ENCODE measurements at places on chromosomes 13 and 19.

GRCh38 chr19:12733369-12734214 lies 892 bp downstream of the TRIR start:
- DNase-seq: no peak

DNA sequence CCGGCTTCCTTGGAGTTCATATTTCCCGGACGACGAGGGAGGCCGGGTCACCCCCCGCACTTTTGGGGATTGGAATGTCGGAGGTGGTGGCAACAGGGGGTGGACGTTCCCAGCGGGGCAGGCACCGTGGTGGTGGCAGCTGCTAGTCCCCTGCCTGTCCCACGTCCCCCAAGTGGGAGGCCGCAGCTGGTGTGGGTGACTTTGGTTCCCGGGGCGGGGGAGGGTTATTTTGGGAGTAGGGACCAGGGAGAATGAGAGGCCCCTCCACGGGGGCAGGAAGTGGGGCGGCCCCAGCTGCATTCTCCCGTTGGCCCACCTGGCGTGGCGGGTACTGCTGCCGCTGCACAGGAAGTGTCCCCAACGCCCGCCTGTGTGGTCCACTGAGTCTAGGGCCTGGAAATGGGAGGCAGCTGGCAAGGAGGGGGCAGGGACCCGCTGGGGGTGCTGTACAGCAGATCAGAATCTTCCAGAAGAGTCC lies 11.1 kb upstream of the PLIN3 start:
- DNase-seq: no peak

- DNase-seq: no peak
These were observed 324.8 kb upstream of the PCDH9 start for GRCh38 chr13:67554746-67555452.

GRCh38 chr19:29622166-29623070 lies 16.3 kb downstream of the POP4 start:
- no peak for DNase-seq

DNA sequence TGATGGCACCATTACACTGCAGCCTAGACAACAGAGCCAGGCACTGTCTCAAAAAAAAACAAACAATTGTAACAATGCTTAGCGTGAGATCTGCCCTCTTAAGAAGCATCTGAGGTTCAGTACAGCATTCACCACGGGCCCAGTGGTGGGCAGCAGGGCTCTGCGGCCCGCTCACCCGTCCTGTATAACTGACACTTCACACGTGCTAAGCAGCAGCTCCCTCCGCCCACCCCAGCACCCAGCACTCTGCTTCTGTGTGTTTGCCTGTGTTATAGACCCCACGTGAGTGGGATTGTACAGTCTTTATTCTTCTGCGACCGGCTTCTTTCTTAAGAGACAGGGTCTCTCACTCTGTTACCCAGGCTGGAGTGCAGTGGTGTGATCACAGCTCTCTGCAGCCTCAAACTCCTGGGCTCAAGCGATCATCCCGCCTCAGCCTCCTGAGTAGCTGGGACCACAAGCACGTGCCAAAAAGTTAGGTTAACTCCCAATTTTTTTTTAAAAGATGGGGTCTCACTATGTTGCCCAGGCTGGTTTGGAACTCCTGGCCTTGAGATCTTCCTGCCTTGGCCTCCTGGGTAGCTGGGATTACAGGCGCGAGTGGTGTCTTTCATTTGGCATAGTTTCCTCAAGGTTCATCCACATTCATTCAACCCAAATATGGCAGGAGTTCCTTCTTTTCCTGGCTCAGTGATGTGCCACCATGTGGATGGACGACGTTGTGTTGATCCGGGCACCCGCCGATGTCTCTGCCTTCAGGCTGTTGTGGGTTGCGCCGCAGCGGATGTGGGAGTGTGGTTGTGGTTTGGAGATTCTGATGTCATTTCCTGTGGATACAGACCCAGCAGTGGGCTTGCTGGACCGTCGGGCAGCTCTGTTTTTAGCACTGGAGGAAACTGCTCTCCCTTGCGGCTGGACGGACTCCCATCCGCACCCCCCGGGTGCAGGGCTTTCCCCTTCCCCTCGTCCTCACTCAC lies 170.0 kb downstream of the KDM4B start:
- DNase-seq: peak; percentile 64

DNA sequence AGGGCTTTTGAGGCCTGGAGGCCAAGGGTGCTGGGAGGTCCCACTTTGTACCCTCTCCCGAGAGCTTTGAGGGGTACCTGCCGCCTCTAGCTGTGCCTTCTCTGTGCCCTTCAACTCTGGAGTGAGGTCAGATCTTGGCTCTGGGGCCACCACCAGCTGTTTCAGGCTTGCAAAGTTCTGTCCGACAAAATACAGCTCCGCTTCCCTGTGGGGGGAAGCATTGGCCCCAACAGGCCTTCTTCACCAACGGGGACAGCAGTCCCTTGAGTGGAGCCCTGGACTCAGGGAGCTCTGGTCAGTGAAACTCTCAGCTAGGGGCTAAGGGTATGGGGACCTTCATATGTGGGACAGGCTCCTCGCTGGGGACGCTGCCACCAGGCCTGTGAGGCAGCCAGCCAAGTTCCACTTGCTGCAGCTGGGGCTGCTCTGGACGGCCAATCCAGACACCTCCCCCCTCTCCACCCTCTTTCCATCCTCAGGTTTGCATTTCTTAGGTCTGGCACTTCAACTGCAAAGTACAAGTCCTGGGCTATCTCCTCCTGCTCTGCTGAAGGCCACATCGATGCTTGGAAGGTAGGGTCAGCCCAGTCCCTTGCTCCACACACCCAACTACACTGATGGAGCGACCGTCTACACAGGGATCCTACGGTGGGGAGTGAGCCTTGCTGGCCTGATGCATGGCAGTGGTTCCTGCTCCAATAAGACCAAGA lies 46.8 kb downstream of the C13orf46 start:
- DNase-seq: no peak

DNA sequence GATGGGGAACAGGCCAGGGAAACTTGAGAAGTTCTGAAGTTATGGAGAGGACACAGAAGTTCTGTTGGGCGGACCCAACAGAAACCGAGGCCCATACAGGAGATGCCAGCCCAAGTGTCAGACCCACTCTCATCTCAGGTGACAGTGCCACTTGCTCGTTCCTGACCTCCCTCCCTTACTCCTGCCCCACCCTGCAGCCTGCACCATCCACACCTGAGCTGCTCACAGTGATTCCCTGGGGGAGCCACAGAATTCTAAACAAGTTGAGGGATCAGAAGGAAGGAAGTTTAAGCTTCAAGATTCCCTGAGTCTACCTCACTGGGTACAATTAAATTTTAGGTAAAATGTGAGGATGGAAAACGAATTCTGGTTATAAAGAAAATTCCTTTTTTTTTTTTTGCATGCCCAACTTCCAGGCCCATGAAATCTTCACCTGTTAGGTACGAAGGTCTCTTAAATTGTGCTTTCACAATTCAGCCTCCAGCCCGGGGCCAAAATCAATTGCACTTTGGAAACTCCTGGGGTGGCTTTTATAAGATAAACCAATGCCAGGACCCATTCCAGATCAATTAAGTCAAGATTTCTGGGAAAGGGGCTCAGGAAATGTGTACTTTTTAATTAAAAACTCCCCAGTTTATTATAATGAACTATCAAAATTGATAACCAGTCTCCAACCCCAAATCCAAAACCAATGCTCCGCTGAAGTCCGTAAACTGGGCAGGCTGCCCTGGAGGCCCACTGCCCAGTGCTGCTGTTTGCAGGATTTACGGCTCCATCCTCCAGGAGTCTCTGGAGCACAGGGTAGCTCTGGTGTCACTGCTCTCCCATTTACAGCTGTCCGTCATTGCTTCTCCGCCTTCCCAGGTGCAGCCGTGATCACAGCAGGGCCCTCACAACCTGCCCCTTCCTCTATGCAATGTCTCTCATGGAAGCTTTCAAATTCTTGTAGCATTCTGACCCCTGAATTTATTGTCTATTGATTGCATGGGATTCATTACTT lies 643.5 kb downstream of the UQCRFS1 start:
- no peak for DNase-seq

GRCh38 chr13:75870397-75870903 lies 234.3 kb downstream of the LMO7 start:
- DNase-seq: no peak

DNA sequence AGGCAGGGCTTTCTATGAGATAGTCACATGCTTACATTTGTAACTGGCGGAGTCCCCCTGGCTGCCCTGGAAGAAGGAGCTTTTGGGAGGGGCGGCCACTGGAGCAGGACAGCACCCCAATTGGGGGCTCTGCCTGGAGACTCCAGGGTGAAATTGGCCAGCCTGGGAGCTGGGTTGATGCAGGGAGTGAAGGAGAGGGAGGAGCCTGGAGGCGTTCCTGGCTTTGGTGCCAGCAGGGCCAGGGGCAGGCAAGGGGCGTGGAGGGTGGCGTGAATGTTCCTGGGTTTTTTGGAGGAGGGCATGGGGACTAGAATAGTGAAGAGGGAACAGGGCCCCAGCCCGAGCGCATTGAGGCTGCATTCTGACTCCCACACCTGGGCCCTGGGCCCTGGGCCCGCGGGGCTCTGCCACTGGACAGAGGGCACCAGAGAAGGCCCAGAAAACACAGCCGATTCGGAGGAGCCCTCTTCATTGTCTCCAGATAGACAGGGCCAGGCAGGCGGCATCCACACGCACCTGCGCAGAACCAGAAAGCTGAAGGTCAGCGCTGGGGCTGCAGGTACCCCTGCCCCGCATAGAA lies 29.5 kb downstream of the COMP start:
- DNase-seq: no peak

- DNase-seq: no peak
These were observed 81.3 kb downstream of the SLC7A1 start for GRCh38 chr13:29513981-29514719.

- DNase-seq: no peak
These were observed 9.3 kb upstream of the CEACAM3 start for GRCh38 chr19:41787055-41787454.

- no peak for DNase-seq
These were observed 24.0 kb downstream of the FGF9 start for GRCh38 chr13:21694831-21695230.

DNA sequence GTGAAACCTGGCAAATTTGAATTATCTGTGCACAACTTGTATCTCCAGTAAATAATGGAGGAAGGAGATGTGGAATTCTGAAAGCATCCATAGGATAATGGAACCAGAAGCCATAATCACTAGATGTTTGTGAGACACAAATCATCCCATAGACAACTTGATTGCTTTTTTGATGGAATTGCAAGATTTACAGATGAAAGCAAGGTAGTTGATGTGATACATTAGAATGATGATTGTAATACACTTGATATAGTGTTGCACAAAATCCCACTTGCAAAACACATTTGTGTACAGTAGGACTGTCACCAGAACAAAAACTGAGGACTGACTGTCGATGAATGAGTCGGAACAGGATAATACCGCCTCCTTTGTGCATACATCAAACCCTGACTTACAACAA lies 178.3 kb downstream of the IRS2 start:
- no peak for DNase-seq

DNA sequence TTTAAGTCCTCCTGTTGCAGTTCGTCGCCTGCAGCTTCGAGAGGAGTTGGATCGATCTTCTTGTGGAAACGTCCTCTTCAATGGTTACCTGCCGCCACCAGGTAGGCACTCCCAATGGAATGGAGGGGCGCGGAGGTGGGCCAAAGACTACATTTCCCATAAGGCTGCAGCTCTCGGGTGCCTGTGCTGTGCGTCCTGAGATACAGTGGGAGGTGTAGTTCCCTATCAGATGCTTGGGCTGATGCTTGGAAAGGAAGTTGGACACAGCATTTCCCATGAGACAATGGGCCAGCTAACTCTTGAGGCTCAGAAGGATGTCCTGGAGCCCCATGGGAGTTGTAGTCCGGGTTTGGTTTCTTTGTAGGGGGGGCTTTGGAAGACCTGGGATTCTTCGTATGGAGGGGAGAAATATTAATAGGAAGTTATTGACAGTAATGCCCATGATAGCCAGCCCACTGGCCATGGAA lies 1.8 kb downstream of the SHKBP1 start:
- DNase-seq: no peak

DNA sequence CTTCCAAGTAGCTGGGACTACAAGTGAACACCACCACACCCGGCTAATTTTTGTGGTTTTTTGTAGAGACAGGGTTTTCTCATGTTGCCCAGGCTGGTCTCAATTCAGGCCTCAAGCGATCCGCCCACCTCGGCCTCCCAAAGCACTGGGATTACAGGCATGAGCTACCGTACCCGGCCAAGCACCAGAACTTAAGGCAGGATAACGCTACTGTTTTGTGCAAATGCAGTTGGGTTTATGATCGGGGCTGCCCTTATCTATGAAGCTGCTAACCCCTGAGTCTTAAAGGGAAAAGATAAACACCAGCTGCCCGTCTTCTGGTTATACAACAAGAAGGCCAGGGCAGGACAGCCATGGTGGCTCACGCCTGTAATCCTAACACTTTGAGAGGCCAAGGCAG lies 12.6 kb upstream of the TM6SF2 start:
- DNase-seq: no peak

DNA sequence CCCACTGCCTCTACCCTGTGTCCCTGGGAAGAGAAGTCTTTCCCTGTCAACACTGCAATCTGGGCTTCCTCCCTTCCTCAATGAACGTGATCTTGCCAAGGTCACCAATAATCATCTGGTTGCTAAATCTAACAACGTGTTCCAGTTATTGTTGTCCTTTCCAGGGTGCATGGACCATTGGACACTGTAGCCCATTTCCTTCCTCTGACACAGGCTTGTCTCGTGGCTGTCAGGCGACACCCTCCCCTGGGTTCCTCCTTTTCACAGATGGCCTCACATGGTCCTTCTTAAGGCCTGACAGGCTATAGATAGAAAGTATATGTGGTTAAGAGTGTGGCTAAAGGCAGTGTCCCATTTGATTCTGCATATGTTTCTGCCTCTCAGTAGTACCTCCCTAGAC lies 67.7 kb upstream of the STARD13 start:
- DNase-seq: no peak

- DNase-seq: no peak
These were observed 60.0 kb downstream of the ZAR1L start for GRCh38 chr13:32254916-32255723.

Measured in stimulated activated CD8-positive, alpha-beta memory T cell treated with anti-CD3 and anti-CD28 coated beads, Interleukin-4, amount 100 ng/mL, for 4 hours (primary cell).